AG04449 (cell line): ENCODE measurements at places on chromosomes 16 and 17.
A peak's percentile ranks its signal among the peaks of the same experiment; 100 is the strongest.

DNA sequence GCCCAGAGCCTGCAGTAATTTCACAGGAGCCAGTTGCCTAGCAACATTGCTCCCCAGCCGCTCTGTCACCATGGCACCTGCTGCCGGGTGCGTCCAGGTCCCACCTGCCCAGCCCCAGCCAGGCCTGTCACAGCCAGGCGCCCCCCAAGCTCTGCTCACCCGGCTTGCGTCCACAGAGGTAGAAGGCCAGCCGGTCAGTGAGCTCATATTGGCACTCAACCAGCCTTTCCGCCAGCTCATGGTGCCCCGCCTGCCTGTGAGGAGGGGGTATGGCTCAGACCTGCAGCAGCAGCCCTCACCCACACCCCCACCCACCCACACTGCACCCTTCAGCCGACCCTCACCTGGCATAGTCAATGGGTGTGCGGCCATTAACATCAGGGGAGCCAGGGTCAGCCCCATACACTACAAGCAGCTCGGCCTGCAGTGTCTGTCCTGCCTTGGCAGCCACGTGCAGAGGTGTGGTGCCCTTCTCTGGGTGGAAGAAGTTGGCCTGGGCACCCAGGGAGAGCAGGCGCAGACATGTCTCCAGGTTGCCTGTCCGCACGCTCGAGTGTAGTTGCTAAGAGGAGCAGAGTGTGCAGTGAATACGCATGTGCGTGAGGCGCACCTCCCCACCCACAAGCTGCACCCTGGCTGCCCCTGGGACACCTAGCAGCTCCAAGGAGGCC, 7.7 kb downstream of the GIT1 start:
- no peak for DNase-seq

- no peak for DNase-seq
Measured at GRCh38 chr17:62381561-62381960, 1.2 kb downstream of the EFCAB3 start.

- peak; percentile 7 for DNase-seq
Measured at GRCh38 chr17:21167303-21167702, 40.5 kb downstream of the DHRS7B start.

DNA sequence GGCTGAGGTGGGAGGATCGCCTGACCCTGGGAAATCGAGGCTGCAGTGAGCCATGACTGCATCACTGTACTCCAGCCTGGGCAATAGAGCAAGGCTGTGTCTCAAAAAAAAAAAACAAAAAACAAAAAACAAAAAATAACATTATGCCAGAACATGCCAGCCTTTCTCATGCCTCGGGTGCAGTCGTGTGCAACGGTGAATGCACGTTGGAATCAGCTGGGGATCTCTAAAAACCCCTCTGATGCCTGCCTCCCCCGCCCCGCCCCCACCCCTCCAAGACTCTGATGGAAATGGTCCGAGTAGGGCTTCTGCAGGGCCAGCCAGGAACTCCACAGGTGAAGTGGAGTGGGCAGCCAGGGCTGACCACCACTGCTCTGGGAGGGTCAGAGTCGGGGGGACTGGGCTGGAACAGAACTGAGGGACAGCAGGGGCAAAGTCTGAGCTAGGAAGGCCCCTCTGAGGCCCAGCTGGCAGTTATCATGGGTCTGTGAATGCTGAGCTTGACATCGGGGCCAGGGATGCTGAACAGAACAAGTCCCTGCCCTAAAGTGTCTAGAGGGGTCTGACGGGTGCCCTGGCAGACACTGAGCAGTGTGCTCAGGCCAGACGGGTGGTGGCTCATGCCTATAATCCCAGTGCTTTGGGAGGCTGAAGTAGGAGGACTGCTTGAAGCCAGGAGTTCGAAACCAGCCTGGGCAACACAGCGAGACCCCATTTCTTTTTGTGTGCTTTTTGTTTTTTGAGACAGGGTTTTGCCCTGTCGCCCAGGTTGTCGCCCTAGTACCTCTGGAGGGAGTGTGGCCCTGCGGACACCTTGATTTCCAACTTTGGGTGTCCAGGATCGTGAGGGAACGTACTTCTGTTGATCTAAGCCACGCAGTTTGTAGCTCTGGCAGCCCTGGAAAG, 193.4 kb upstream of the GSE1 start:
- no peak for DNase-seq

DNA sequence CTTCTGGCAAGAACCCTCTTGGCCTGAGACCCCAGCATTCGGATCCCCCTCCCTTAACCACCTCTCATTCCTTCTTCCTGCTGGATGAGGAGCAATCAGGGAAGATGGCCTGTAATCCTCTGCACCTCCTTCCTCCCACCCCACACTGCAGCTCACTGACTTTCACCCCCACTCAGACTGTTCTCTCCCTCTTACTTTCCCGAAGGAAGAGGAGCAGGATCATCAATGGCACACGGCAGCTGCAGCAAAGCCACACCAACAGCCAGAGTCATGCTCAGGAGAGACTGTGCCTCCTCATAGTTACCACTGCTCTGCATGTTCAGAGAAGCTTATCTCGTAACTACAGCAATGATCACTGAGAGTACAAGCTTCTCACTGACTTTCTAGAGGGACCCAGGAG, 10.1 kb upstream of the TMEM101 start:
- DNase-seq: no peak

- DNase-seq: no peak
Measured at GRCh38 chr17:36835036-36835435, 102.2 kb upstream of the LHX1 start.

DNA sequence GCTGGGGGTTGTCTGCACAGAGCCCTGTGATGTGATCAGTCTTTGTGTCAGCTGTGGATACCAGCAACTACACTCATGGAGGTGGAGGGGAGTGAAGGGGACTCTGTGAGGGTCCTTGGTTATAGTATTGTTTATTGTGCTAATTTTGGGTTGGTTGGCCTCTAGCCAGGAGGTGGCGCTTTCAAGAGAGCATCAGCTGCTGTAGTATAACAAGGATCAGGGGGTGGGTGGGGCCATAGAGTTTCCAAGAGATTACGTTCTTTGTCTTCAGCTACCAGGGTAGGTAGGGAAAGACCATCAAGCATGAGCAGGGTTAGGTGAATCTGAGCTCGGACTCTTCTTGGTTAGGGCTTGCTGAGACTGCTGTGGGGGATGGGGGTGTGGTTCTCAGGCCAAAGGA, 97.1 kb upstream of the HS3ST3A1 start:
- DNase-seq: no peak

GRCh38 chr16:70467113-70467512, 12.7 kb downstream of the FCSK start:
- no peak for DNase-seq
